ENCODE measurements at places on chromosomes 7 and 10. TPM values are rescaled to one million over a fixed set of nuclear protein-coding genes. Genes with fewer than 3 reads are reported as not detected.

DNA sequence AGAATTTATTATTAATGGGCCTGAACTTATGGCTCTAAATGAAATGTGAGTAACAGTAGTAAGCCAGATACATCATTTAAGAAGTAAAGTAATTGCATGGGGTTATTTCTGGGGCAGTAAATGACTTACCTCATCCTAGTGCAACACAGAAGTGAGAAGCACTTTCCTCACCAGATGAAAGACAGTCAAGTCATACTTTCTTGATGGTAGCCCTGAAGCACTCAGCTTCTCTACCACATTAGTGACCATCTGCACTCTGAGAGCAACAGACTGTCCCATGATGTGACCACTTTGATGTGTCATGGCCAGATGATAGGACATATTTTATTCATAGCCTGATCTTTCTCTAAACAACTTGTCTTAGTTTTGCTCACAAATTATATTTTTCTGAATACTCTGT is 369.5 kb upstream of the PHF14 start:
- DNase-seq = no peak

LAMB4 gene
- polyA plus RNA-seq = 0.38 TPM

AFAP1L2 gene
- 27.3 TPM for polyA plus RNA-seq

GRCh38 chr7:16904076-16904475 is 22.3 kb upstream of the AGR3 start:
- DNase-seq = no peak

CCNJ gene
- 6.5 TPM for polyA plus RNA-seq

- no peak for DNase-seq
Measured at GRCh38 chr7:100122568-100122967, 3.1 kb downstream of the CNPY4 start.

GRCh38 chr10:122232769-122233168 is 38.3 kb upstream of the BTBD16 start:
- DNase-seq = no peak

PARD3 gene
- polyA plus RNA-seq = 88.7 TPM

ADCYAP1R1 gene
- not detected for polyA plus RNA-seq

DNA sequence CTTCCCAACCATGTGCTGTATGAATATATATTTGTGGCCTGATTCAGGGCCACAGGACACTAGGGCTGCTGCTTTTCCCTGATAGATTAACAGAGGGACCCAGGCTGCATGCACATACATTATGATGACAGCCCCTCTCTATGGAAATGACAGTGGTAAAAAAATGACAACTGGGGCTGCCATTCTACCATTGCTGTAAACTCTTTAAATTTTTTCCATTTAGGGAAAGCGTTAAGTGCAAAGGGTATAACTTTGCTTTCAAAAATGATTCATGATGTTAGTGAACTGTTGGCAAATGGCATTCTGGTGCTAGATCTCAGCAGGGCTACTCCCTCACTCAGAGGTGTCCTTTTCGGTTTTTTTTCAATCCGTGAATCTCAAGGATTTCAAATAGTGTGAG is 4.2 kb downstream of the CTBP2 start:
- DNase-seq = no peak

- DNase-seq = no peak
Measured at GRCh38 chr10:19815036-19815730, 1.0 kb upstream of the PLXDC2 start.

GRCh38 chr7:94324380-94325121 is 70.1 kb upstream of the COL1A2 start:
- DNase-seq = no peak

- no peak for DNase-seq
Measured at GRCh38 chr10:63069318-63069717, 63.8 kb upstream of the NRBF2 start.

UCMA gene
- polyA plus RNA-seq = not detected

AMZ1 gene
- 0.05 TPM for polyA plus RNA-seq

- DNase-seq = no peak
Measured at GRCh38 chr7:91324663-91325062, 60.4 kb downstream of the FZD1 start.

GRCh38 chr10:19904202-19904661 is 88.0 kb downstream of the PLXDC2 start:
- DNase-seq = no peak

DNA sequence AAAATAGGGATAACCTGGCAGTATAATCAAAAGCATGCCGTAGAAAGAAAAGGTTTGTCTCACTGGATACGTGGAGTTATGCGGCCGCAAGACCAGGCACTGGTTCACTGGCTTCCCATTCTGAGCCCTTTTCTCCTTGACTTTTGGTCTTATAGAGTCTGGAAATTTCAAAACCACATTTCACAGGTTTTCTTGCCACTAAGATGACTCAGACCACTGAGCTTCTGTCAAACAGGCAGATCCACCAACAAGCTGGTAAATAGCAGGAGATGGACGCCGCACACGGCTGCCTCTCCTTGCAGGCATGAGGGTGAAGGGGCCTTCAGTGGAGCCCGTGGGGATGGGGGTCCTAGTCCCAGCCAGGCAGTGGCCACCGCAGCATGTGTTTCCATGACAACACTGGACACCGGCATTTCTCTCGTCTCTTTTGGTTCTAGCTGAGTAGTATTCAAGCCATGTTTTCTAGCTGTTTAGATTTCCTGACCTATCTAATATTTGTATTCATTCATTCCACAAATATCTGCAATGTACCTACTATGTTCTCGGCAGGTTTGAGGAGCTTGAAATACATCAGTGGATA is 55.5 kb downstream of the KLF6 start:
- no peak for DNase-seq

OR2A5 gene
- not detected for polyA plus RNA-seq

DNA sequence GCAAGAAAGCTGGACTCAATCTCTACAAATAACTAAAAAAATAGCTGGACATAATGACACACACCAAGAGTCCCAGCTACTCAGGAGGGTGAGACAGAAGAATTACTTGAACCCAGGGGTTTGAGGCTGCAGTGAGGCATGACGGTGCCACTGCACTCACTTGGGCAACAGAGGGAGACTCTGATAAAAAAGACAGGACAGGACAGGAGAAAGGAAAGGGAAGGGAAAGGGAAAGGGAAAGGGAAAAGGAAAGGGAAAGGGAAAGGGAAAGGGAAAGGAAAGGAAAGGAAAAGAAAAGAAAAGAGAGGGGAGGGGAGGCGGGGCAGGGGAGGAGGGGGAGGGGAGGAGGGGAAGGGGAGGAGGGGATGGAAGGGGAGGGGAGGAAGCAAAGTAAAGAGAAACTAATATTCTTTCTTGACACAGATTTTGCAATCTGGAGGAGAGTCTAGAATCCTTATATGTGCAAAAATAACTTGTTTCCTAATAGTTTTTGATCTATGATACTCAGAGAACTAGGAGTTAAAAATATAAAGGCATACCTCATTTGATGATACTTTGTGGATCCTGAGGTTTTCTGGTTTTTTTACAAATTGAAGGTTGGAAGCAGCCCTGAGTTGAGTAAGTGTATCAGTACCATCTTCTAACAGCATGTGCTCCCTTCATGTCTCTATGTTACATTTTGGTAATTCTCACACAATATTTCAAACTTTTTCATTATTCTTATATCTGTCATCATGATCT is 8.0 kb downstream of the SAR1A start:
- no peak for DNase-seq

- no peak for DNase-seq
Measured at GRCh38 chr10:132066812-132067211, 1.1 kb downstream of the JAKMIP3 start.

DNA sequence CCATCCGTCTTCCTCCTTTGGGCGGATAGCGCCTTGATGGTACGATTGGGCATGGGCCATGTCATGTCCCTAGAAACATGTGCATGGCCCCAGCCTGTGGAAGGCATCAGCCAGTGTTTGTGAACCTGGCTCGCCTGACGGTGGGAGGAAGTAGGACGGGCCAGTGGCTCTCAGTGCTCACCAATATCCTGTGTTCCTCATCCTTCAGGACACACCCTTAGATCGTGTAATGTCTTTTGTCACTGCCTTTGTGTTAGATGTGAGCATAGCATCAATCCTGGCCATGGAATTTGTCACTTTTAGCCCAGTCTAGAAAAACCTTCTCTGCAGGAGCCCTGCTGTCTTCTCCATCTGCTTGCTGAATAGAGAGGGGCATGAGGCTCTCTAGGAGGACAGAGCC is 77.6 kb downstream of the PFKFB3 start:
- DNase-seq = peak; percentile 93

DNA sequence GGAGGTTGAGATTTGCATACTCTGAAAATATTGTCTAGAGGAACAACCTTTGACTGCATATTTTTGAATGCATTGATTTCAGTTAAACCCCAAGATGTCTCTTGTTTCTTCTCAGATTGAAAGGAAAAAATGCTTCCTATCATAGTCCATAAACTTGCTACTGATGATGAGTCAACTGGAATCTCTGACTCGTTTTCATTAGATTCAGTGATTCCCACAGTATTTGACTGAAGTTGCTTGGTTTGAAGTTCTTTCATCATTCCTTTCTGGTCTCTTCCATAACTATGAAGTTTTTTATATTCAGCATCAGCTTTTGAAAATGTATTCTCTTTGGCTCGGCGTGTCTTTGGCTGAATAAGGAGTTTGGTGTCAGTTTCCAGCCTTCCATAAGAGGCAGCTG is 10.7 kb downstream of the PEX1 start:
- no peak for DNase-seq

GRCh38 chr7:24902276-24902675 is 77.7 kb downstream of the OSBPL3 start:
- no peak for DNase-seq

- no peak for DNase-seq
Measured at GRCh38 chr7:39130274-39130673, 152.6 kb downstream of the POU6F2 start.

DNA sequence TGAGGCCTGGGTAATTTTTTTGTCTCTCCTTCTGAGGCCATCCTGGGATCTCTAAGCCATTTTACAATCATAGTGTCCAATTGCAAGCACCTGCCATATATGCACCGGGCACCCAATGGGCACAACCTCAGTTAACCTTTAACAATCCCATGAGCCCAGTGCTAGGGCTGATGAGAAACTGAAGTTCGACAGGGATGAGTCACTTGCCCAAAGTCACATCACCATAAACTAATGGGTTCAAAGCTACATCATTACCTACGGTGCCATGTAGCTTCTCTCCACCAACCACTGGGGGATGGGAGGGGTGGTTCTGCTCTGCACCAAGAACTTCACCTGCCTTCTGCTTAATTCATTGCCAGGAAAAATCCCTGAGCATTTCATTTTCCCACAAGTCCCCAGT is 95.8 kb upstream of the ZNF716 start:
- DNase-seq = no peak

TAS2R41 gene
- not detected for polyA plus RNA-seq

DNA sequence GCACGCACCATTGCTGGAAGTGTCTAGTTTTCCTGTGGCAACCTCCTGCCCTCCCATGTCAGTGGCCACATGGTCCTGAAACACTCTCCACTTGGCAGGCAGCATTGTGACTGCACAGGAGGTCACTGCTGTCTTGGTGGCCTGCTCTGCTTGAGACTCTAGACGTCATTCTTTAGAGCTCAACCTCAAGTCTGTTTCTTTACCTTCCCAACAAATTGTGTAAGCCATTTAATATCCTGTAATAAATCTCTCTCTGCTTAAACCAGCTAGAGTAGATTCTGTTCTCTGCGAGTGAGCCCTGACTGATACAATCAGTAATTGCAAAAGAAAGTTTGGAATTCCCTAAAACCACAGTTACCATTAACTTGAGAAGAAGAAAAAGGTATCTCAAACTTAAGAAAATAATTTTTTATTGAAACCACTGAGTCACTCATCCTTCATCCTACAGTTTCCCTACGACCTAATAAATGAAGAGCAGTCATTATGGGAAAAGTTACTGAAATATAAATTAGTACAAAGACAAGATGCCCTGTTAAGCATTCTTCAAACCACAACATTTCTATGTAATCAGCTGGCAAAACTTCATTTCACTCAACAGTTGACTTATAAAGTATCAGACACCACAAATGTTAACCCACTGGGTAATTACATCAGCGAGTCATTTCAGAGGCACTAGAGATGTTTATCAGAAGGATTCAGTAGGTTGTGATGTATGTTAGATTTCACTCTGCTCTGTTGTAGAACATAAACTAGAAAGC is 18.0 kb downstream of the SLC25A13 start:
- DNase-seq = no peak

Measured in A549 (cell line).